ENCODE measurements at places on chromosomes 2 and 18.

DNA sequence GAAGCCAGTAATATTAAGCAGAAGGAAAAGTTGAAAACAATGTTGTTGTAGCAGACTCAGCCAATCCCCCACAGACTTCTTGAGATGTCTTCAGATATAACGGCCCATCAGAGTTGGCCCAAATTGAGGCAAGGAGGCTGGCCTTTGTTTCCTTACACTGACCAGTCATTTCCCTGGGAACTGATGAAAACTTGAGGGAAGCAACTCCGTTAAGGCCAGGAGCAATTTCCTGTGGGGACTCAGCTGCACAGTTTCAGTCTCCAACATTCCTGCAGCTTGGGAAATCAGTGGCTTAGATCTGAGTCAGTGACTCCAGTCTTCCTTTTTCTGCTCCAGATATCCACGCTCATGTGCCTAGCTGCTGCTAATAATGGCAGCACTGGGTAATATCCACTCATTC is 75.7 kb downstream of the FTCDNL1 start:
- DNase-seq, result no peak

DNA sequence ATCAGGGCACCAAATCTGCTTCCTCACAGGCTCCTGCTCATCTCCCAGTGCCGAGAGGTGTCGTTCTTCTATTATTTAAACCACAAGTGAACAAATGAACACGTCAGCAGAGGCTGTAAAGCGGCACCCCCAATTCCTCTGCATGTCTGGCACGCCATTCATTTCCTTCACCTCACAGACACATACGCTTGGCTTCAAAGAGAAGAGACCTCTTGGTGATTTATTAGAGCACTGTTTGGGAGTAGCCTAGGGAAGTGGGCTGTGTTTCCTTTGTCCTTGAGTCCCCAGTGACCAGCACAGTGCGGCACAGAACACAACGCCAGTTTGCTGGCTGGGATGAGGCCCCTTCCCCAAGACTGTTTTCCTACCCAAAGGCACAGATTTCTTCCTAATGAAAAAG is 184.3 kb upstream of the REV1 start:
- no peak for DNase-seq

DNA sequence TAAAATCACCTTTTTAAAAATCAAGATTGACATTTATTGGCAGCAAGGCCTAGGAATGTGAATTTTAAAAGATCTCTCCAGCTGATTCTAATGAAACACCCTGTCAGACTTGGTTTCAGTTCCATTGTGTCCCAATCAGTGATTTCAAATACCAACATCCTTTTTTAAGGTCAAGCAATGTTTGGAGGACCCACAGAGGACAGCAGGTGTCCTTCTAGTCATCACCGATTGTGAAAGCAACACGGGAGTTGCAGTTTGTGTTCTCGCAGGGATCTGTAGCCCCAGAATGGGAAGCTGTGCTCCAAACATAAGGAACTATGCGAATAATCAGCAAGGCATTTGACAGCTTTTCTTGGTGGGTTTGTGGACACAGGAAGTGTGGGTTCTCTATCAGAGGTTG is 4.5 kb upstream of the KIDINS220 start:
- DNase-seq, result no peak

GRCh38 chr2:224086226-224086914 is 47.3 kb upstream of the SERPINE2 start:
- no peak for DNase-seq

- no peak for DNase-seq
Observed at GRCh38 chr2:101256316-101256715, 3.6 kb downstream of the CNOT11 start.

GRCh38 chr18:62992877-62993365 is 277.6 kb downstream of the PHLPP1 start:
- no peak for DNase-seq

- DNase-seq, result no peak
Observed at GRCh38 chr2:225124311-225125017, 82.2 kb upstream of the DOCK10 start.

All from CD4-positive, alpha-beta T cell treated with Interleukin-12 subunit alpha and Interleukin-12 subunit beta, for 1 hour (primary cell).